Skin of body (tissue), 3 donors: ENCODE measurements at places on chromosomes 3 and 15.

GRCh38 chr3:57221883-57222282 lies 5.6 kb upstream of the APPL1 start:
- DNase-seq, result peak; percentile 68

DNA sequence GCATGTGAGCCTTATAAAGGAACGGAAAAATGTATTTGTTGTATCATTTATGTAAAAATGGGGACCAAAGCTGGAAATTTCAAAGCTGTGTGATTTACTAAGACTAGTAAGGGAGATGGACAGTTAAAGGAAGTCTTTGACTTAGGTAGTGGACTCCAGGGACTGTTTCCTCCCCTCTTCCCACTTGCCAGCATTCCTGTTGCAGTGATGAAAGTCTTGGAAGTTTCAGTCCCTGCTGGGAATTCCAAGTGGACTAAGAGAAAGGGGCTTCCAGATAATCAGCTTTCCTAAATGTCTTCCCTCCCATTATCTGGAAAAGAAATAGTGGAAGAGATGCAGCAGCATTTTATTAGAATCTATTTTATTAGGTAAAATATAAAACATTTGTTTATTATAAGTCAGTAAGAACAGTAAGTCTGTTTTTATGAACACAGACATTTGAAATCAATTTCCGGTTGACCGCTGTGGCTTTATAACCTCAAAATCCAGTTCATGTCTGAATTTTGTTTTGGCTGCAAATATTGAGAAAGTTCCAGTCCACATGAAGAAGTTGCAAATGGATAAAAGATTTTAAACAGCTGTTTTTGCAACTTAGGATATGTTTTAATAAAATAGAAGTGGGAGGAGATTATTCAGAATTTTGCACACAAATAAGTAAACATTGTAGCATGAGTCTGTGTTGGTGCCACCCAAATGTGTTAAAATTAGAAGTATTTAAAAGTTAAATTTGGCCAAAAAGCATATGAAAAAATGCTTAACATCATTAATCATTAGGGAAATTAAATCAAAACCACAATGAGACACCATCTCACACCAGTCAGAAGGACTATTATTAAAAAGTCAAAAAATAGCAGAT lies 141.8 kb downstream of the IL20RB start:
- DNase-seq, result peak; percentile 35

- no peak for DNase-seq
Observed at GRCh38 chr15:80861731-80862170, 82.6 kb downstream of the CEMIP start.

DNA sequence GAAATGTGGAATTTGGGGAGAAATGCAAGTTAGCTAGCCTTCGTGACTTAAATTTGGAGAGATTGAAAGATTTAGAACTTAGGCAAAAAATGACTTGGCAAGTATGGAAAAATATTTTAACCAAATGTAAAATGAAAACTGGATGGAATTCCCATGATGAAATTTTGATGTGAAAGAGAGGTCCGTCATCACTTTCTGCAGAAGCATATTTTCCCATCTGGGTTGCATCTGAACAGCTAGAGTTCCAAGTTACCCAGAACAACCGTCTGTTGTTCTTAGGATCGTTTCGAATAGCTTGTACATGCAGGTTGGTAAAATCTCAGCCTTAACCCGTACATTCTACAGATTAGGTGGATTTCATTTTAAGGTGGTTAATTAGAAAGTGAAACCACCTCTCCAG lies 136.3 kb downstream of the GHSR start:
- DNase-seq, result peak; percentile 96

DNA sequence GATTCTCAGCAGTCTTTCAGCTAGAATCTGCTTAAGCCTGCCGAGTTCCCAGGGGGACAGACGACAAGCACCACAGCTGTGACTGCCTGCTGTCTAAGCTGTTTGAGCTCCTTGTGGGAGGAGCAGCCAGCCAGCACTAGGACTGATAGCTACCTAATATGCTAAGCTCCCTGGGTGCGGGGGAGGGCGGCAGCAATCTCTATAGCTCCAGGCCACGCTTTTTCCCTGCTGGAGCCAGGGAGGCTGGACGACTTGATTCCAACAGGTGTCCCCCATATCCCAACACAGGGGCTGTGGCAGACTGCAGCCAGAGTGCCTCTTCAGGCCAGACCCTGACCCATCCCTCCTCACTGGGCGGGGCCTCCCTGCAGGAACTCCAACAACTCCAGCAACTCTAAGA lies 134.1 kb upstream of the ARPP21 start:
- no peak for DNase-seq

GRCh38 chr3:171850320-171850959 lies 7.3 kb downstream of the TMEM212 start:
- DNase-seq, result no peak

DNA sequence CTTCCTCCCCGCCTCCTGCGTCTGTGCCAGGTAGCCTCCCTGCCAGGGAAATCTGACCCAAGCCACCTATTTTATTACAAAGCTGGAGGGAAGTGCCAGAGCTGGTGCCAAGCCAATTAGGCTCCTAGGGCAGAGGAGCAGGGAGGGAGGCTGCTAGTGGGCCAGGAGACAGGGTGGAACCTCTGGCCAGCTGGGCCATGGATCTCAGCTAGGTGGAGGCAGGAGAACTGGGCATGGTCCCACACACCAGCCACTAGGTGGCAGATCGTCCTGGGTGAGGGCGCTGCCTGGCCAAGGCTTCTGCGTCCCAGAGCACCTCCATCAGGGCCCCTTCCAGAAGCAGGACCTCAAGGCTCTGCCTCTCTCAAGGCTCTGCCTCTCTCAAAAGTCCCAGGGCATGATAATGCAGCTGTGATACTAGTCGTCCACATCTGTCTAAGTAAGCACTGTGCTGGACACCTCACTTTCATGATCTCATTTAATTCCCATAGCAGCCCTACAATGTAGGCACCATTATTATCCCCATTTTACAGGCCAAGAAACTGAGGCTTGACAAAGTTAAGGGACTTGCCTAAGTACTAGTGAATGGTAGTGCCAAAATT lies 4.5 kb upstream of the RFT1 start:
- no peak for DNase-seq

DNA sequence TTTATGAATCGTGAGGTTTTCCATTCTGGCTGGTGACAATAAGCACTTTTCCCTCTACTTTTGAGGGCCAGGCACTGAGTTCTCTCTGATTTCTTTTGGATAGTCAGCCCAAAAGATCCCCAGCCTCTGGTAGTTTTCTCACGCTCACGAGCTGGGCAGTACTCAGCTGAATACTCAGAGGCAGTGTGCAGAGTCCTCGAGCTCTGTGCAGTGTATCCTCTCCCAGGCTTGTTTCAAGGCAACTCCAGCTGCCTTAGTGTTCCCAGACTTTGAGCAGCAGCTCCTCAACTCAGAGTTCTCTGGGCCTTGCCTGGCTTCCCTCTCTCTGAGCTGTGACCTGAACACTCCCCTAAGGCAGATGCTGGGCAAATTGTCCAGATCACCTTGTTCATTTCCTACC lies 59.1 kb upstream of the IQSEC1 start:
- no peak for DNase-seq

- no peak for DNase-seq
Observed at GRCh38 chr3:15703346-15703745, 94.4 kb downstream of the ANKRD28 start.

DNA sequence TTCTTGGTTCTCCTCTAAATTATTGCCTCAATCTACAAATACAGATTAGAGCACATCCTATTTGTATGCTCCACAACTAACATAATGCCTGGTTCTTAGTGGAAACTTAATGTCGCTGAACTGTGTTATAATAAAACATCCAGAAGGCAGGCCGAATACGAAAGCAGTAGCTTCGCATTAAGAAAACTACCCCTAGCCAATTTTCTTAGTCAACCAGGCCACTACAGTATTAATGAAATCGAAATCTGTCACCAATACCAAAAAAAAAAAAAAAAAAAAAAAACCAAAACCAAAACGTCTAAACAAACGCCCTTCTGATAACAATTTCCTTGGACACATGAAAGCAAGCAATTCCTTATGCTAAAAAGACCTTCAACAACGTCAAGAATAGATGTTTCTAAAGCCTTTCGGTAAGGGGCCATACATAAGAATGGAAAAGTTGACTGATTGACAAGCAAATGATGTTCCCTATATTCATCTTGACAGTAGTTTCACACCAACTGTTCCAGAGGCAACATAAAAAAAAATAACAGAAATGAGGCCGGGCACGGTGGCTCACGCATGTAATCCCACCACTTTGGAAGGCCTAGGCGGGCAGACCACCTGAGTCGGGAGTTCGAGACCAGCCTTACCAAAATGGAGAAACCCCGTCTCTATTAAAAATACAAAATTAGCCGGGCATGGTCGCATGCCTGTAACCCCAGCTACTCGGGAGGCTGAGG lies 1.3 kb downstream of the DENND6A start:
- DNase-seq, result peak; percentile 10

GRCh38 chr3:51751287-51751686 lies 27.8 kb downstream of the IQCF6 start:
- no peak for DNase-seq

DNA sequence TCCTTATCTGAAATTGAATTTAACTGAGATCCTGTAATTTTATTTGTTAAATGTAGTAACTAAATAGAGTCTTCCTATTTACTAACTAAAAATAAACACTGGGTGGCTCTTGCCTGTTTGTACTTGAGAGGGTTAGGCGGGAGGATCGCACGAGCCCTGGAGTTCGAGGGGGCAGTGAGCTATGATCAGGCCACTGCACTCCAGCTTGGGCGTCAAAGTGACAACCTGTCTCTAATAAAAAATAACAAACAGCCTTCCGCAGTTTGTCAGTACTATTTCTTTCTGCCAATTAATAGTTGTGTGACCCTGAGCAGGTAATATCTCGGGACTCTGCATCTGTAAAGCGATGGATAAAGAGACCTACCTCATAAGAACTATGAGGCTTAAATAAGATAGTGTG lies 768 bp upstream of the PDE12 start:
- no peak for DNase-seq

GRCh38 chr3:119555309-119555735 lies 4.1 kb downstream of the CD80 start:
- DNase-seq, result no peak

GRCh38 chr15:37967788-37968187 lies 33.3 kb downstream of the TMCO5A start:
- no peak for DNase-seq

DNA sequence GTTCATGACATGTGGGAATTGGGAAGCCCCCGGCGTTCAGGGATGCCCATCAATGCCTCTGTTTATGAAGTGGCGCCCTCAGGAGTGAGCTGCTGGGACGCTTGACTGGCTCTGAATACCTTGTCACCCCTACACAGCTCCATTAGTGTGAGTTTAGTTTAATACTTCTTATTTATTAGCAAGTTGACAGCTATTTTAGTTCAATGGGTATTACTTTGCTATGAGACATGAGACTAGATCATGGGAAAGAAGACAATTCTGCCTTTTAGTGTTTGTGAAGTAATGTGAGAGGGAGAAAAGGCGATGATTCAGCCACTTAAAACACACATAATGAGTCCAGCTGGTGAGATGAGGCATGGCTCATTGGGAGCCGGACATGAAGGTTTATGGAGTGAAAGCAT lies 678.5 kb downstream of the NR2F2 start:
- no peak for DNase-seq

GRCh38 chr3:139100821-139101220 lies 56.1 kb upstream of the PRR23C start:
- DNase-seq, result no peak

GRCh38 chr3:194667363-194667762 lies 4.6 kb downstream of the LSG1 start:
- DNase-seq, result no peak

- DNase-seq, result peak; percentile 18
Observed at GRCh38 chr3:30161375-30161774, 445.0 kb upstream of the TGFBR2 start.

GRCh38 chr3:169403855-169404519 lies 259.5 kb downstream of the MECOM start:
- DNase-seq, result no peak

GRCh38 chr3:127337911-127338531 lies 50.2 kb upstream of the PRR20G start:
- DNase-seq, result no peak

GRCh38 chr3:23991683-23992628 lies 46.9 kb downstream of the NR1D2 start:
- peak; percentile 42 for DNase-seq

DNA sequence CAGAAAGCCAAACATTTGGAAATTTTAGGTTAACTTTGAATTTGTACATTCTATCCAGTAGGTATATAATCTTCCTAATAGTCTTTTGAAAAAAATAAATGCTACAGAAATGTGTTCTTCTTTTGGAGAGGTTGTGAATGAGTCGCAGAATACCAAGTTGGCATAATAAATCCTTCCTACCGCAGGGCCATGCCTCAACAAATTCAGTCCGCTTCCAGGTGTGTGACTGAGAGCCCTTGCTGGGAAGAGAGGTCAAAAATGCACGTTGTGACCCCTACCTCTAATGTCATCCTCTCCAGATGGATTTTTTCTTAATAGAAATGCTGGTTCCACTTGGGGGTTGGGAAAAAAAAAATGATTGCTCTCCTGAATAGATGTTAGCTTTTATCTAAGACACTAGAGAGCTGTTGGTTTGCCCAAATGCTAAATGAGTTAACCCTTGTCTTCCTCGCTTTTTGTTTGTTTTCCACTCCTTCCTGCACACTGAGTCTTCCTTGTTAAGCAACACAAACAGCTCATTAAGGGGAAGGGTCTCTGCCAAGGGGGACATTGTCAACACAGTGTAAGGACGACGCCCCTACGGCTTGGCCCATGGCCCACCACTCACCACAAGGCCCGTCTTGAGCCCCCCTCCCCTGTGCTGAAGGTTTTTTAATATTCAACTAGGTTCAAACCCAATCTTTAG lies 33.9 kb downstream of the RLBP1 start:
- no peak for DNase-seq

DNA sequence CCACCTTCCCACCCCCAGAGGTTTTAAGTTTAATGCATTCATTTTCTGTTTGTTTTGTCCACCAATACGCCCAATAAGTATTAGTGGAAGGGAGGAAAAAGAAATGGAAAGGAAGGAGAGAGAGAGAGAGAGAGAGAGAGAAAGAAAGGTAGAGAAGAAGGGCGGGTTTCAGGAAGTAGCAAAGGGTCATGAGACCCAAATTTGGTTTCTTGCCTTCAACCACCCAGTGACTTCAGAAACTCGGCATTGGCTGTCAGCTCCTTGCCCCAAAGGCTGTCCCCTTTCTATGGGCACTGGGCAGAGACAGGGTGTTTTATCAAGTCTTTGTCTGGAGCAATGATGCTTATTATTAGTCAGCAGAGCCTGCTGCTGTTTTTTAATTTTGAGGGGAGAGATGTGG lies 13.5 kb upstream of the NR1D2 start:
- DNase-seq, result no peak

GRCh38 chr3:194346621-194347020 lies 4.5 kb downstream of the CPN2 start:
- no peak for DNase-seq

DNA sequence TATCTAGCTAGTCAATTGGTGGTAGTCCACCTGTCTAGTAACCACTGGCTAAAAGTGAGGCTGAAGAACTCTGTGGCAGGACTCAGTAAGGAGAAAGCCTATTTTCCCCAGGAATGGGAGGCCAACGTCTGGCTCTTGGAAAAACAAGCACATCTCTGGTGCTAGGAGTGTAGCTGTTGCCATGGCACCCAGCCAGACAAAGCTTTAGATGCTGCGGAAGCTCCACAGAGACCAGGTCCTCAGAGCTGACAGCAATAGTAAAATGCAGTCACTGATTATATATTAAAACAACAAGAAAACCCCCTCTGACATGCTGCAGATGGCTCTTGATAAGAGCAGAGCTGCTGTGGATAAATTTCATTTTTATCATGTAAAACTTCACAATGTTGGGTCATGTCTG lies 124.9 kb upstream of the STRIT1 start:
- DNase-seq, result peak; percentile 43

- no peak for DNase-seq
Observed at GRCh38 chr3:8800016-8800415, 30.6 kb upstream of the OXTR start.
